ENCODE measurements at places on chromosomes 2 and 18.
A peak's percentile ranks its signal among the peaks of the same experiment; 100 is the strongest.

DNA sequence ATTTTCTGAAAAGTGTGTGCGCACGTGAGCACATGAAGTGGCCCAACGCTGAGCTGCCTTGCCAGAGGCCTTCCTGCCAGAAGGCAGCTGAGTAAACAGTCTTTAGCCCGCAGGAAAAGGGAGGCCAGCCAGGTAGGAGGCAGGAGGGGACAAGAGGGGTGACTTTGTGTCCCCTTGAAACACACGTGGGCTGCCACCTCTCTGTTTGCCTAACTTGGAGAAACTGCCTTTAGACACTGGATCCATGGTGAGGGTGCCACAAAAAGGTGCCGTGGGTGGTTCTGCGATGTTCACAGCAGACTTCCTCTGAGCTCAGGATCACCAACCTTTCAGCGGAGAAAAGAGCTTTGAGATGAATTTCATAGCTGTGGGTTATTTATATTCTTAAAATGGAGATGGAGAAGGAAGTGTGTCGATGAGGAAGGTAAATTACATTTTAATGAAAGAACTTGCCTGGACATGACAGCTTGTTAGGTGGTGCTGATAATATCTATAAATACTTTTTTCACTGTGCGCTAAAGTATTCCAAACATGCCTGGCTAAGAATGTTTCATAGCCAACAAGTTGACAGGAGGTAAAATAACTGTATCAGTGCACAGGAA, 36.6 kb upstream of the ASB1 start:
- DNase-seq: no peak

GRCh38 chr2:215189393-215189792, 51.0 kb upstream of the ABCA12 start:
- no peak for DNase-seq

GRCh38 chr2:88896971-88897370, 205.5 kb downstream of the RPIA start:
- DNase-seq: no peak

DNA sequence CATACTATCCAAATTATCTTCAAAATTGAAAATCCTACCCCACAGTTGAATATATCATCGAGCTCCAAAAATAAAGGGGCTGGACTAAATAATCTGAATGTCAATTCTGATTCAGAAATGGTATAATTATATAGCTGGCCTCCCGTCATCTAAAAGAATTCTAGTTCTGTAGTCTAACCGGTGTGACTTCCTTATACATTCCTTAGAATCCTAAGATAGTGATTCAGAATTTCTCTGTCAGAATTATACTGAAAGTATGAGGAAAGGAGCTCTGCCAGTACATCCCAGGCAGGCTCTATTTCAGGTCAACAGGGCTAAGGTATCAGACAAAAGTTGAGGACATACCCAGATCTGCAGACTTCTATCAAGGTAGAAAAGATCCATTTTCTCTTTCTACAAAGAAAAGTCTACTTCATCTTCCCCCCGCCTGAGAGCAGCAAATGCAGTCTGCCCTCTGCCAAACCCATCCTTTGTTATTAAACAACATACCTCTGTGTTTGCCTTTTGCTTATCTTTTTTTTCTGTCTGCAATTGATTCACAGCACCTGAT, 128.5 kb downstream of the METTL4 start:
- no peak for DNase-seq

DNA sequence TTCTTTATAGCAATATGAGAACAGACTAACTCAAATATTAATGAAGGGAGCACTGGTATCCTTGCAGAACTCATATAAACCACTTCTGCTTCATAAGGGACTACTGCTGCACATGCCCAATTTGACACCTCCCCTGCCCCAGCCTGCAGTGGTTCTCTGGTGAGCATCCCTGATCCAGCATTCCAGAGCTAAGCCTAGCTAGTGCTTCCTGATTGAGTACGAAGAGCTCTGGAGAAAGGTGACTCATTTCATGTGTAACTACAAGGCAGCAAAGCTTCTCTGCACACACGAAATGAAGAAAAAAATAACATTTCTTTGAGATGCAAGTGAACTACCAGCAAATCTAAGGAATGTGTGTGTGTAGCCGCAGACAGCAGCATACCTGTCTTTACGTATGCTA, 22.8 kb upstream of the ADNP2 start:
- no peak for DNase-seq

DNA sequence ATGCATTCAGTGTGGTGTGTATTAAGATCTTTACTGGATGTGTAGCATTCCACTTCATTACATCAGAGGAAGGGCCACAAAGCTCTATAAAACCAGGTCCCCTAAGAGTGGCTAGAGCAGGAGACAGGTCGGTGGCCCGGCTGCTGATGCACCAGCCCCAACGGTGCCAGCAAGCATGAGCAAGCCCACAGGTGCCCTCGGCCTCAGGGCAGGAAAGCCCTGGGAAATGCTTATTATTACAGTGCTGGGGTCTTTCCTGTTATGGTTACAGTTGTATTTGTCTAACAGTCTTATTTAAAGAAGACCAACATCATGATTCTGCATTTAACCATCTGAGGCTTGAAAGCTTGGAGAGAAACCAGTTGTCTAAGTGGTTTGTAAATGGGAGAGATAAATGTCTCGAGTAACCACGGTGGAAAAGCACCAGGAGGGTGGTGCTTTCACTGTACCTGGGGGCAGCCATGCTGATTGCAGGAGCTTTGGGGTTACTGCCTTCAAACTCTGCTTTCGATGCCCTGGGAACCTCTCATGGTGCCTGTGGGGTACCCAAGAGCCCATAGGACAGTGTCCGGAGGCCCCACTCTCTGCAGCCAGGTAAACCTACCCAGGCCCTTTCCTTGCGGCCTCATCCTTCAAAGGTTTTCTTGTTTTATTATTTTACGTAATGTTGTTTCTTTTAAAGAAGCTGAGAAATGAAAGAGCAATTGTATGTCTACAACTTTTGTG, 133.1 kb downstream of the SH3RF3 start:
- no peak for DNase-seq

DNA sequence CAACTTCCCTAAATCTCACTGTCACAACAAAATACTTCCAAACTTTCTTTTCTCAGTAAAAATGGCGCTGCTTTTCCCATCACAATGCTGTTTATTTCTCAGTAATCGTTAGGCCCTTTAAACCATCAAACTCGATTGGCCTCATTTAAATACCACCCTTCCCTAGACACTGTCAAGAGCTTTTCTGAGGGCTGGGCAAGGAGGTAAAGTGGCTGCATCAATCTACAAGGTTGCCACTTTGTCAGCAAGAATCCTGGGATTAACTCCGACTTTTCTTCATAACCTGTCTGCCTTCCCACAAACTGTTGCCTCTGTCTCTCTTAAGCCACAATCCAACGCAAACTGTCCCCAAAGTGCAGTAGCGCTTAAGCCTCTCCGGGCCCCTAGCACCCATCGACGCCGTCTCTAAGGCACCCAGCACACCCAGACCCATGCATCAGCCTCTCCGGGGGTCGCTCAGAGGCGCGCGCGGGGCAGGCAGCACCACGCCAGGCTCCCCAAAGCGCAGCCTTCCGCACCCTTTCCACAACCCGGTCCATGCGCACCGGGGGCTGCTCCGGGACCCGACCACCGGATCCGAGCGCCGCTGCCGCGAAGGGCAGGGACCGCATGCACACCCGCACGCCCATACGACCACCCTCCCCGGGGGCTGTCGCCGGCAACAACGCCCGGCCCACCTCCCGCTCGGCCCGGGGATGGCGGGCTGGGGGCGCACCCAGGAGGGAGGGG, 683 bp downstream of the MBOAT2 start:
- DNase-seq: peak; percentile 75

- no peak for DNase-seq
These were observed 90.2 kb upstream of the ODC1 start for GRCh38 chr2:10538224-10538894.

DNA sequence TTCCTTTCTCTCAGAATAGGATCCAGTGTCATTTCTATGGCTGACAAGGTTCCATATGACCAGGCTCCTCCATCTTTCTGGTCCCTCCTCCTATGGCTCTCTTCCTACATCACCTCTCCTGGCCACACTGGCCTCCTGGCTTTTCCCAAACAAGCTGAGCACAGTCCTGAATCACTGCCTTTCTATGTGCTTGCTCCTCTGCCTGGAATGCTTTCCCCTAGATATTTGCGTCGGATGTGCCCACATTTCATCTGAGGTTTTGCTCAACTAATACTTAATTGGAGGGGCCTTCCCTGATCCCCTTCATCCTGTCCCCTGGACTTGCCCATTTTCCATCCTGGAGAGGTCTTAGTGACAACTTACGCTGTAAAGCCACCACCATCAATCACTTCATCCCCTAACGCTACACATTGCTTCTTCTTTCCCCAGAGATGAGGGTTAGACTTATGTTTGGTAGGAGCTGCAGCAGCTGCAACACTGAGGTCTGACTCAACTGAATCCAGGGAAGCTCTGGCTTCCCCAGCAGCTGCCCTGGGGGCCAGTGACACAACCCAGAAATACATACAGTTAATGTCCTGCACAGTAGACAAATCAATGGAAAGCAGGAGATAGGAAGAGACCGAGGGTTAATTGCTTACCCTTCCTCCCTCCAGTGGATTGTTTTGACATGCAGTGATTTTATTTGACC, 42.9 kb downstream of the QPCT start:
- DNase-seq: no peak

DNA sequence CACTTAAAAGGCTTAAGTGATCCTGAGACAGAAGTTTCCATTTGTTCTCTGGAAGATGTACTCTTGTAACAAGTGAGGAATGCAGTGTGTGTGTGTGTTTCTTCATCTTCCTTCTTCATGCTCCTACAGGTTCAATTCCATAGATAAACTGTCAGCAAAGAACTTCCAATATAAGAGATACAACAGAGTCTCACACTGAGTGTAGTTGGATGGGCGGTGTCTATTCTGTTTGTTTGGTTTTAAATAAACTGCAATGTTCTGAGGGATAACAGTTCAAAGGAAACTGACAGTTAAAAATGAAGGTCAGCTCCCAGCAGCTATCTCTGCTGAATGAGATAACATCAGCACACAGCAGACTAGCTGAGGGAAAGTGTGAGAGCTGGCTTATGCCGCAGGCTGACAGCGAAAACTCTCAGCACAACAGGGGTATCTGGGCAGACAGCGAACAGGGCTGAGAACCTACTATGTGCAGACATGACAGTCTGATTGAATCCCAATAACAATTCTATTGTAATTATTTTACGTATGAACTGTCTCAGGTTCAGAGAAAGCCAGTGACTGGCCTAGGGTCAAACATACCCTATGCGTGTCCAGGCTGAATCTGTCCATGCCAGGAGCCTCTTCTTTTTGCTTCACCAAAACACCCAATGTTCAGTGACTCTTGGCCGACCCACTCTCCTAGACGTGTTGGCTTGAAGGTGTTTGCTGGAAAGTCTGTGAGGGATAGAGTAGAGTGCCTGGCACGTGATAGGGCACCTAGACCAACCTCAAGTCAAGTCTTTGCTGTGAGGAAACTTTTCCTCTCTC, 201.9 kb upstream of the TRIB2 start:
- DNase-seq: no peak

- DNase-seq: no peak
These were observed 117.1 kb upstream of the SP5 start for GRCh38 chr2:170598067-170598395.

DNA sequence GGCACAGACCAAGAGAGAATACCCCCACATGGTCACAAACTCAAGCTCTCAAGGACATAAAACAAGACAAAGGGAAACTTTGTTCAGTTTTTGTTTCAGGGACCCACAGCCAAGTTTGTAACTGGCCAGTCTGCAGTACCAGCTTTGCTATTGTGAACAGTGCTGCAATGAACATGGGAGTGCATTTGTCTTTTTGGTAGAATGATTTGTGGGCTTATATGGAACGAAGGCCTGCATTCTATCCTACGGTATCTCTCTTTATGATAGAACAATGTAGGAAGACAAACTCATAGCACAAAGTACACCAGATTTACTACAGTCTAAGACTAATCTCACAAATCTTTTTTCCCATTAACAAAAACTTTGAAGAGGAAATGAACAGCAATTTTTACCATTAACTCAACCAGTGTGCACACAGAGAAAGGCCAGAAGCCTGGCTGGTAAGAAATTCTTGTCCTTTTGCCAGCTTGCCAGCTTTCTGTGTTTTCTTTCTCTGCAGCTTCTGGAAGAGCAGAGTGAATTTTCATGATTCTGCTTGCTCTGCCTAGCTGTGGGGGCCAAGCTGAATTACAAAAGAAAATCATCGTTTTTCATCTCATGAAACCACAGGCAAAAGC, 37.1 kb upstream of the FEZ2 start:
- no peak for DNase-seq

DNA sequence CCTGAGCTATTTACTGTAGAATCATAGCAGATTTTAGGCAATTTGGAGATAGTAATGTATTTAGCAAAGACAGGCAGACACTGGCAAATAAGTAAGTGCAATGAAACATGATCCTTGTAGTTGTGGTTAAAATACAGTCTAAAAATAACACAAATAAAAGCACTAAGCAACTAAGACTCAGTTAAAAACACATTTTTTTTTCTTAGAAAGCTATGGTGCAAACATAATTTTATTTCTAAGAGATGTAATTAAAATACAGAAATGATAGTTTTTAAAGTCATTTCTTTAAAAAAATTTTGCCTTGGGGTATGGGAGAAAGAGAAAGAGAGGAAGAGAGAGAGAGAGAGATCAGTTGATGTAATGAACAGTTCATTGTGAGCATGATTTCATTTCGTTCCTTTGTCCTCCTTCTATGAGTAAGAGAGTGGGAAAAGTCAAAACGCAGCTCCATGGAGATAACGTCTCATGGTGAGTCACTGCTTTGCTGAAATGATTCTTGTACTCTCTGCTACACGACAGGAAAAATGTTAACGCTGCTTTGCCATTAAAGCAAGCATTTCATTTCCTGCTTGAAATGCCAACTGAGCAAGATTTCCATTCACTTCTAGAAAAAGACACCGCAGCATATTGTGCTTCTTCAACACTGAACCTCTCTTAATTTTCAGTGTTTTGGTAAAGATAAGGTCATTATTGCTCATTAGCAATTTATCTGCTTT, 61.3 kb upstream of the PGAP1 start:
- DNase-seq: peak; percentile 12

GRCh38 chr2:178628605-178629004, 148.3 kb downstream of the PLEKHA3 start:
- DNase-seq: no peak

DNA sequence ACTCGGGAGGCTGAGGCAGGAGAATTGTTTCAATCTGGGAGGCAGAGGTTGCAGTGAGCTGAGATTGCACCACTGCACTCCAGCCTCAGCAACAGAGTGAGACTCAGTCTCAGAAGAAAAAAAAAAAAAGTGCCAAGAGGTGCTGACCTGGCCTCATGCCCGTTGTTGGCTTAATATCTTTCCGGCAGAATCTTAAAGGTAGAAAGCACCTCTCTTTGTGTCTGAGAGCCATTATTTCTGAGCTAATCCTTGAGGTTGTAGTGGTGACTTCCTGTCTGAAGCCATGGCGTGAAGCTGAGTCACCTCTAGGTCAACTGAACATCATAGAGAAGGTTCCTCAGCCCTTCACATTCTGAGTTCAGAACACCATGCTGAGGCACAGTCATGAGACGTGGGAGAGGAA, 60.4 kb downstream of the WDSUB1 start:
- no peak for DNase-seq

- no peak for DNase-seq
These were observed 80.1 kb upstream of the NFATC1 start for GRCh38 chr18:79315596-79315995.

Measured in retina (tissue), 1 donor.